ENCODE measurements at places on chromosomes 2 and 18. TPM values are rescaled to one million over a fixed set of nuclear protein-coding genes. Genes with fewer than 3 reads are reported as not detected.

- no peaks in the 10 kb centered on the region for H3K4me1 ChIP-seq
- no peak overlapping the region for H3K4me3 ChIP-seq
- no peaks in the 10 kb centered on the region for H3K27me3 ChIP-seq
- no peak for DNase-seq
These were observed 501.0 kb upstream of the SETBP1 start for GRCh38 chr18:44179693-44180092.

Gene LRRTM1
- not detected for total RNA-seq

Gene ANKAR
- 2.1 TPM for total RNA-seq

- H3K36me3 ChIP-seq: peaks cover 11% of the 10 kb centered on the region
- H3K27me3 ChIP-seq: no peaks in the 10 kb centered on the region
- H3K27ac ChIP-seq: no peak overlapping the region
- DNase-seq: no peak
These were observed 247.4 kb upstream of the CYP26B1 start for GRCh38 chr2:72395096-72395495.

DNA sequence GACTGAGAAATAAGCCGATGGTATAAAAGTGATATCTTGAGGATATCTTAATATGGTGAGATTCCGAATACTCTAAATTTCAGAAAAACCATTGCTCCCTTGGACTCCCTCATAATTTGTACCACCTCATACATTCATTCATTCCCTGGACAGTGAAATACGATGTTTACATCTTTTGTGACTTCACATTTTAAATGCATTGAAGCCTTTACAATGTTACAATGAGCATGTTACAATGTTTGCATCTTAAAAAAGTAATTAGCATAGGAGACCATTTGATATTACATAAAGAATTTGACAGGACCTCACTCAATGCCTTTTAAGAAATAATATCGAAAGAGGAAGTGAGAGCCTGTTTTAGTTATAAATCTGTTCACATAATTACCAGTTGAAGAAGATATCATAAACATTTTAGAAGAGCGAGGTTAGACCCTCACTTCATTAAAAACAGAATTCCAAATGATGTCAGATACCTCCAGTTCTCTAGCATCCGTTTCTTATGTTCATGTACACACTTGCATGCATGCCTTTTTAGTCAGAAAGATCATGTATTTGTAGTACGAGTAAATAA lies 372.0 kb downstream of the ARHGAP15 start:
- 0 out of 2 replicates have a peak, but pooled peaks cover 5% of the 10 kb centered on the region for H3K4me1 ChIP-seq
- H3K36me3 ChIP-seq: no peaks in the 10 kb centered on the region
- no peak for DNase-seq
- no peak overlapping the region for H3K27ac ChIP-seq

DNA sequence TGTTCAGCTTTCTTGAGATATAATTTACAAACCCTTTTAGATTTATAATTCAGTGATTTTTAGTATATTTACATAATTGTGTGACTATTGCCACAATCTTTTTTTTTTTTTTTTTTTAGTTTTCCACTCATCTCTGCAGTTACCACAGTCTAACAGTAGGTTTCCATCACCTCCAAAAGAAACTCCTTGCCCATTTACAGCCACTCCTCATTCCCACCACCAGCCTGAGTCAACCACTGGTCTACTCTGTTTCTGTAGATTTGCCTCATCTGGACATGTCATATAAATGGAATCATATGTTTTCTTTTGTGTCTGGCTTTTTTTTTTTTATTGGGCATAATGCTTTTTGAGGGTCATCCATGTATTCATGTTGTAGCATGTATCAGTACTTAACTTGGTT lies 16.1 kb downstream of the MTX2 start:
- DNase-seq: peak; percentile 24
- H3K4me3 ChIP-seq: no peak overlapping the region
- peaks cover 9% of the 10 kb centered on the region for H3K36me3 ChIP-seq

- no peak overlapping the region for H3K4me3 ChIP-seq
- H3K36me3 ChIP-seq: no peaks in the 10 kb centered on the region
- no peak for DNase-seq
- no peak overlapping the region for H3K27ac ChIP-seq
- peaks cover 21% of the 10 kb centered on the region for H3K4me1 ChIP-seq
These were observed 43.6 kb downstream of the SETBP1 start for GRCh38 chr18:44724105-44724778.

GRCh38 chr2:46666044-46666679 lies 186.8 kb downstream of the TMEM247 start:
- no peaks in the 10 kb centered on the region for H3K27me3 ChIP-seq
- no peak overlapping the region for H3K4me3 ChIP-seq
- DNase-seq: no peak
- H3K27ac ChIP-seq: no peak overlapping the region

- no peak overlapping the region for H3K27ac ChIP-seq
- H3K4me3 ChIP-seq: no peak overlapping the region
- peaks cover 7% of the 10 kb centered on the region for H3K27me3 ChIP-seq
- peaks cover 26% of the 10 kb centered on the region for H3K4me1 ChIP-seq
These were observed 52.6 kb upstream of the TMEM163 start for GRCh38 chr2:134771313-134771801.

DNA sequence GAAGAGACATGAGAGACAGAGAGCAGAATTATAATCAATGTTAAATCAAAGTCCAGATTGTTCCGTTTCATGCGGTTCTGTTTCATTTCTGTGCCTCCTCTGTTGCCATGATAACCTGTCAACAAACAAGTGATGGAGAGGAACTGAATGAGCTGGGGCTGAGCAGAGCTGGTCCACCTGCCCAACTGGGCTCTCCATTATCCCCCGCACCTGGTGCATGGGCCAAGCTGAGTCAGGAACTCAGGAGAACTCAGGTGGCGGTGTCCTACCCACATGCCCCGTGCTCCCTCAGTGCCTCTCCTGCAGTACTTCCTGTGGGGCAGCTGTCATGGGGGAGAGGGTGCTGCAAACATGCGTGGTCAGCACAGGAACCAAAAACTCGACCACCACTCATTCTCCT lies 178.8 kb downstream of the TTC32 start:
- no peaks in the 10 kb centered on the region for H3K4me1 ChIP-seq
- DNase-seq: no peak
- H3K36me3 ChIP-seq: no peaks in the 10 kb centered on the region
- H3K27ac ChIP-seq: no peak overlapping the region
- peaks cover 18% of the 10 kb centered on the region for H3K27me3 ChIP-seq

- no peak overlapping the region for H3K4me3 ChIP-seq
- H3K36me3 ChIP-seq: no peaks in the 10 kb centered on the region
- H3K4me1 ChIP-seq: no peaks in the 10 kb centered on the region
These were observed 61.4 kb downstream of the SOS1 start for GRCh38 chr2:39059366-39059952.

GRCh38 chr2:241153616-241154015 lies 3.3 kb downstream of the PPP1R7 start:
- peaks cover 23% of the 10 kb centered on the region for H3K36me3 ChIP-seq
- peak overlapping the region; percentile 63 for H3K27ac ChIP-seq
- H3K27me3 ChIP-seq: peaks cover 4% of the 10 kb centered on the region
- peaks cover 71% of the 10 kb centered on the region for H3K4me1 ChIP-seq
- peak; percentile 28 for DNase-seq

DNA sequence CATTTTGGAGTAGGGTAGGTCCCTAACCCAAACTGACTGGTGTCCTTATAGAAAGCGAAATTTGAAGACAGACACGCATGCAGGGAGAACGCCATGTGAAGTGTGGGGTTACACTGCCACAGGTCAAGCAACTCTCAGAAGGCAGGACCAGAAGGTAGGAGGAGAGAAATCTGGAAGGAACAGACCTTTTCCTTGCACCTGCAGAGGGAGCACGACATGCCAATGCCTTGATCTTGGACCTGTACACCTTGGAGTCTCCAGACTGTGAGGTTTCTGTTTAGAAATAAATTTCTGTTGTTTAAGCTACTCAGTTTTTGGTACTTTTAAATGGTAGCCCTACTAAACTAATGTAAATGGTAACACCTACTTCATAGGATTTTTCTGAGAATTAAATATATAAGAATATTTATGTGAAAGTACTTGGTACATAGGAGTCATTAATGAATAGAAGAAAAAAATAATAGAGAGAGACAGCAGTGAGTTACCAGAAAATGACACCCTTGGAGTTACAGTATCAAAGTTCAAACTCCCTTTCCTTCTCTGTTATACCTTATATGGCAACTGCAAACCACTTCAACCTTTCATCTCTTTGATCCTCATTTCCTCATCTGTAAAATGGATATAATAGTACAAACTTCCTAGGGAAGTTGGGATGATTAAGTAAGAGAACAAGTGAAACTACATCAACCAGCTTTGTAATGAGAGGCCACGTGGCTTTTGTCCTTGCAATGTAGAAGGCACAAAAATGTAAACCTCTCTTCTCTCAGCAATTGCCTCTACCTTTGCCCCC lies 184.9 kb upstream of the PARD3B start:
- no peaks in the 10 kb centered on the region for H3K4me1 ChIP-seq
- H3K27ac ChIP-seq: no peak overlapping the region
- no peaks in the 10 kb centered on the region for H3K36me3 ChIP-seq
- DNase-seq: no peak

DNA sequence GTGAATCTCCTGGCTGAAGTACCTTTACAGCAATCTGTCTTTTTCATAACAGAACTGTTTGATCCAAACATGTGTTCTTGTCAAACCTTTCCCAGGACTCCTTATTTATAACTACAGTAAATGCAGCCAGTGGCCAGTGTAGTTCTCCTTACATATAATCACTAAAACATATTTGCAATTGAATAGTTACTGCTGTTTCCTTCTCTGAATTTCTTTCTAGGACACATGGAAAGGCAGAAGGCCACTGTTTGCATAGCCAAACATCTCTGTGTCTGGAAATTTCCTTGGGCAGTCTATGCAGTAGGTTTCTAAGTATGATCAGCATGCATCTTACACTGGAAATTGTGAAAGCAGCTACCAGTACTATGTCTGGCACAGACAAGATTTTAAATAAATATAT lies 57.4 kb upstream of the COL3A1 start:
- no peak for DNase-seq
- no peaks in the 10 kb centered on the region for H3K27me3 ChIP-seq
- H3K27ac ChIP-seq: no peak overlapping the region
- no peaks in the 10 kb centered on the region for H3K36me3 ChIP-seq
- no peaks in the 10 kb centered on the region for H3K4me1 ChIP-seq

Gene TRIM43
- total RNA-seq: not detected

Gene INO80D
- total RNA-seq: 13.3 TPM

Gene STK17B
- 26.2 TPM for total RNA-seq
